CD4-positive, alpha-beta T cell treated with Interleukin-12 subunit alpha and Interleukin-12 subunit beta, for 1 hour (primary cell): ENCODE measurements at places on chromosomes 7 and 10.

GRCh38 chr7:5343884-5344283, 61.1 kb downstream of the SLC29A4 start:
- no peak for DNase-seq

DNA sequence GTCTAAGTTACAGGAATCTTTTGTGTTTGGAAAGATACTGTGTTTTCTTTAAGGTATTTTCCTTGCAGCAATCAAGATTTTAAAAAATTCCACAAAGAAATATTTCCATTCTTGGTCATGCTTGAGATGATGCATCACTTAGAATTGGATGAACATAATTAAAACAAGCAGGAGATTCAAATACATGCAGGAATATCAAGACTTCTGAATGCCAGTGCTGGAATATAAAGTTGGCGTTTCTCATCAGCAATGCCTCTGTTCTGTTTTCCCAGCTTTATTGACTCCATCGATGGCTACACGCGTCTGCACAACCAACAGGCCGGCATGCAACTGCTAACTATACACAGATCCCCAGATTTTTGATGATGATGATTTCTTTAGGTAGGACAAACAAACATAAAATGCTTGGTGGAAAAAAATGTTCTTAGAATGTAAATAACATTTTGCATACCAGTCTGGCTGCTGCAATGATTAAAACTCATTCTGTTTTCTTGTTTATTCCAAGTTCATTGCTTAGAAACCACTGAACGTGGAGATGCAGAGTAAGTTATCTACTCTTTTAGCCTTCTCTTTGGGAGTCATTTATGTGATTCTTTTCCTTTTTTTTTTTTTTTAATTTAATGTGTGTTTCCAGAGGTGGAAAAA, 91.3 kb upstream of the FAM171A1 start:
- no peak for DNase-seq

DNA sequence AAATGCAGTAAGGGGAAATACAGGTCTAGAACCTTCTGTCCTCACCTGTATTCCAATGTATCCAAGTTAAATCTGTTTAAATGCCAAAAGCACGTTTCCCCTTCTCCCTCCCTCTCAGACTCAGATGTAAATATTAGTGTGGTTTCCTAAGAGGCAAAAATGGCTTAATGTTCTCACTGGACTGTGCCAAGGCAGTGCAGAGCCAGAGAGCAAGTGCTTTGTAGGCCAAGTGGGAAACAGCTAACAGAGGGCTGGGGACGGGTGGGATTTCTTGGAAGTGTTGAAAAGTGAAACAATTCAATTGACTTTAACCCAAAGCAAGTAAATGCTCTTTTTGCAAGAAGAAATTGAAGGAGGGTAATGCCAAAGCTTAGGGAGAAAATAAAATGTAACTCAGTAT, 103.1 kb downstream of the GSAP start:
- no peak for DNase-seq

- DNase-seq = no peak
Observed at GRCh38 chr10:121378251-121378801, 219.9 kb downstream of the FGFR2 start.

GRCh38 chr7:81482600-81483186, 287.2 kb downstream of the HGF start:
- DNase-seq = no peak

GRCh38 chr7:92730808-92731207, 105.6 kb downstream of the CDK6 start:
- no peak for DNase-seq

GRCh38 chr7:30977896-30978564, 14.3 kb downstream of the GHRHR start:
- DNase-seq = no peak
